PC-9 (cell line): ENCODE measurements at places on chromosomes 7 and 10. TPM values are rescaled to one million over a fixed set of nuclear protein-coding genes. Genes with fewer than 3 reads are reported as not detected.

CHCHD2 gene
- 978 and 1,041 TPM in 2 replicates for total RNA-seq

ADCY1 gene
- not detected in 2 replicates for total RNA-seq

- no peak overlapping the region for H3K4me3 ChIP-seq
- H3K27ac ChIP-seq = no peak overlapping the region
- peaks cover 25% of the 10 kb centered on the region for H3K36me3 ChIP-seq
- no peaks in the 10 kb centered on the region for H3K4me1 ChIP-seq
- H3K27me3 ChIP-seq = no peaks in the 10 kb centered on the region
Measured at GRCh38 chr7:5217851-5218331, 27.9 kb downstream of the WIPI2 start.

- H3K4me1 ChIP-seq = no peaks in the 10 kb centered on the region
- H3K27ac ChIP-seq = no peak overlapping the region
- no peak for DNase-seq
- no peak overlapping the region for H3K4me3 ChIP-seq
Measured at GRCh38 chr7:140079121-140079536, 16.4 kb upstream of the PARP12 start.

GRCh38 chr7:100895701-100895955, at the start of gene ACHE:
ACHE (minus strand) TSS chr7:100895888; CDS start chr7:100894232, 1,656 bp downstream.
- peaks cover 14% of the 10 kb centered on the region for H3K4me1 ChIP-seq
- H3K27me3 ChIP-seq = peaks cover 11% of the 10 kb centered on the region; the same call in 1 of the 2 replicates
- no peak for DNase-seq
- H3K4me3 ChIP-seq = peak within 1 kb of the TSS; percentile 30; the same call in 1 of the 2 replicates
- H3K27ac ChIP-seq = no peak within 1 kb of the TSS

- H3K27me3 ChIP-seq = no peaks in the 10 kb centered on the region
- H3K4me3 ChIP-seq = no peak overlapping the region
- no peaks in the 10 kb centered on the region for H3K4me1 ChIP-seq
- H3K27ac ChIP-seq = no peak overlapping the region
- H3K36me3 ChIP-seq = no peaks in the 10 kb centered on the region
Measured at GRCh38 chr10:121113385-121113696, 262.2 kb downstream of the WDR11 start.

GNGT1 gene
- 1.1 TPM in 1 of 2 replicates, not detected in the other for total RNA-seq

- H3K27ac ChIP-seq = no peak overlapping the region
- H3K4me1 ChIP-seq = peaks cover 62% of the 10 kb centered on the region
- H3K27me3 ChIP-seq = no peaks in the 10 kb centered on the region
- H3K36me3 ChIP-seq = no peaks in the 10 kb centered on the region
- DNase-seq = no peak
Measured at GRCh38 chr10:97886286-97886685, 36.6 kb downstream of the GOLGA7B start.

DNA sequence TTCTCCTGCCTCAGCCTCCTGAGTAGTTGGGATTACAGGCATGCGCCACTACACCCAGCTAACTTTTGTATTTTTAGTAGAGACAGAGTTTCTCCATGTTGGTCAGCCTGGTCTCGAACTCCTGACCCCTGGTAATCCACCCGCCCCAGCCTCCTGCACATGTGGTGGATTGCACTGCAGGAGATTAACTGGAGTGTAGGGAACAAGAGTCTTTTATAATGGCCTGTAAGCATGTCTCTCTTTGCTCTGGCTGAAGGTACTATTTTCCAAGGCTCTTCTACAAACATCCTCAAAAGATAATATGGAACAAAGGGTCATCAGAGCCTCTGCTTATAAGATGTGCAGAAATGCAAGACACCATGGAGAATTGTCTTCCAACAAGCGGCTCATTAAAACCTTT, 3.2 kb downstream of the TOMM7 start:
- H3K4me3 ChIP-seq = no peak overlapping the region
- H3K36me3 ChIP-seq = peaks cover 30% of the 10 kb centered on the region
- no peak overlapping the region for H3K27ac ChIP-seq

- no peaks in the 10 kb centered on the region for H3K36me3 ChIP-seq
- no peak overlapping the region for H3K27ac ChIP-seq
- no peak for DNase-seq
Measured at GRCh38 chr7:148978091-148978490, 50.2 kb downstream of the PDIA4 start.

GPR158 gene
- total RNA-seq = 9.0 and 12.2 TPM in 2 replicates

SAMD9 gene
- 7.0 and 12.1 TPM in 2 replicates for total RNA-seq

CRHR2 gene
- not detected in 2 replicates for total RNA-seq

GRCh38 chr10:112027731-112028280, 155.8 kb downstream of the GPAM start:
- H3K36me3 ChIP-seq = no peaks in the 10 kb centered on the region
- H3K27me3 ChIP-seq = no peaks in the 10 kb centered on the region
- DNase-seq = no peak
- H3K4me3 ChIP-seq = no peak overlapping the region
- no peak overlapping the region for H3K27ac ChIP-seq

TMEM236 gene
- 0.20 and 0.24 TPM in 2 replicates for total RNA-seq

POP7 gene
- 59.4 and 62.7 TPM in 2 replicates for total RNA-seq

- DNase-seq = no peak
- H3K4me3 ChIP-seq = no peak overlapping the region
- H3K27ac ChIP-seq = no peak overlapping the region
- peaks cover 19% of the 10 kb centered on the region for H3K4me1 ChIP-seq
- no peaks in the 10 kb centered on the region for H3K27me3 ChIP-seq
Measured at GRCh38 chr7:100582650-100583049, 3.3 kb downstream of the LRCH4 start.

GRCh38 chr7:29574659-29575058, 11.0 kb downstream of the PRR15 start:
- no peaks in the 10 kb centered on the region for H3K36me3 ChIP-seq
- no peak overlapping the region for H3K27ac ChIP-seq
- H3K27me3 ChIP-seq = no peaks in the 10 kb centered on the region
- no peak for DNase-seq
- H3K4me1 ChIP-seq = peaks cover 5% of the 10 kb centered on the region

MACROH2A2 gene
- total RNA-seq = 0.43 TPM in 1 of 2 replicates, not detected in the other

DNA sequence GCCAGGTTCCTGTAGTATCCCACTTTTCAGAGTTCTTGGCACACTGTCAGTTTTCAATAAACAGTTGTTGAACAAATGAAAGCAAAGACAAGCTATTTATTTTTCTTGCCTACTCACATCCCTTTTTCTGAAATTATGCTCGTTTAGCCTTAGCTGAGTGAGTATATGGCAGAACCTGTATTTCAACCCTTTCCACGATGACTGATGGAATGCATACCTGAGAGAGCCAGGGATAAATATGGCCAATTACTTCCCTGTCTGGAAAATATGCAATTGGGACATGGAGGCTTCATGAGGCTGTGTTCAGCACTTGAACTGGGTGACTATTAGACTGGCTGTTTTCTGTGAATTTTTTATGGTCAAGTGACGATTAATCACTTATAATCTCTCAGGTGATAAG, 144.5 kb upstream of the POT1 start:
- H3K27me3 ChIP-seq = no peaks in the 10 kb centered on the region
- 0 out of 2 replicates have a peak overlapping the region, but pooled peaks have one; percentile 36 for H3K27ac ChIP-seq
- no peaks in the 10 kb centered on the region for H3K36me3 ChIP-seq
- H3K4me3 ChIP-seq = no peak overlapping the region
- H3K4me1 ChIP-seq = peaks cover 14% of the 10 kb centered on the region; the same call in 1 of the 2 replicates

DNA sequence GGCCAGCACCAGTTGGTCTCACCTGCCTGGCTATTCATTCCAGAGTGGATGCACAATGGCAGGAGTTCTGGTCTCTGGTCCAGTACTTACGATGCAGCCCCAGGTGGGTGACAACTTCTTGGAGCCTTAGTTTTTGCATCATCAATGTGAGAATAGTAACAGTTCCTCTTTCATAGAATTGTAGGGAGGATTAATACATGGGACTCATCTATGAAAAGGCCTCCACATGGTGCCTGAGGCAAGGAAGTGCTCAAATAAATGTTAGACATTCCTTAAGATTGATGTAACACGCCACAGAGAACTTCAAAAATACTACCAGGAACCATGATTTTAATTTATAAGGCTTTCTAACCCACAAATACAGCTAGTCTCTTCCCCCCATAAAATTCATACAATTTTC, 120.1 kb upstream of the CHST15 start:
- no peaks in the 10 kb centered on the region for H3K27me3 ChIP-seq
- H3K27ac ChIP-seq = no peak overlapping the region
- peaks cover 8% of the 10 kb centered on the region for H3K4me1 ChIP-seq
- no peaks in the 10 kb centered on the region for H3K36me3 ChIP-seq
- no peak for DNase-seq

AQP1 gene
- 4.0 and 4.8 TPM in 2 replicates for total RNA-seq

- H3K36me3 ChIP-seq = no peaks in the 10 kb centered on the region
- no peak overlapping the region for H3K4me3 ChIP-seq
- H3K27me3 ChIP-seq = no peaks in the 10 kb centered on the region
- no peak overlapping the region for H3K27ac ChIP-seq
Measured at GRCh38 chr7:17126413-17127268, 171.8 kb upstream of the AHR start.

DNA sequence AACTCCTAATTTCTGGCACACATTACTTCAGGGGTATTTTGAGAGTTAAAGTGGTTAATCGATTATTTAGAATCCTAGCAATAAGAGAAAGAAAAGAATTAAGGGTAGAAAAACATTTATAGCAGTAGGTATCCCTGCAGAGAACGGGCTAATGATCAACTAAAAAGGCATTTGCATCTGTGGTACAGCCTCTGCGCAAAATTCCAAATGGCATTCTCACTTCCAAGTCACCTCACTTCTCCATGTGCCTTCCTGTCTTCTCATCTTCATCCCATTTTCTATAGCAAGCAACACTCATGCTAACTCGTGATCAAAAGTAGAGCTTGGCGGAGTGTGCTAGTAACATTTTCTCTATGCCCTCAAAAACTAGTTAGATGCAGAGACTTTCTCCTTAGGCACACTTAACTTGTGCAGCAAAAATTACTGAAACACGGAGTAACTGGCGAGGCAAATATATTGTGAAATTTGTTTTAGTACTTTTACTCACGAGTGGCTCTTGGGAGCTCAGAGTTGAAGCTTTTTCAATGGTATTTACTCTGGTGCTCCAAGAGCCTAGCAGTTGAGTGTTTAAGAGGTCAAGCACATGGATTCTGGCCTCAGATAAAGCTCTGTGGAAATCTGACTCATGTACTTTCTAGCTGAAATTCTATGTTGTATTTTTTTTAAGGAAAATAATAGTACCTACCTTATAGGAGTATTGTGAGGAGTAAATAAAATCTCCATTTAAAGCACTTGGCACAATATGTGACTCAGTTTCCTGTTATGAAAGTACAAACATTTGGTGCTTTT, 65.1 kb downstream of the MET start:
- H3K27me3 ChIP-seq = no peaks in the 10 kb centered on the region
- no peak for DNase-seq
- H3K4me1 ChIP-seq = no peaks in the 10 kb centered on the region
- no peak overlapping the region for H3K27ac ChIP-seq
- peaks cover 32% of the 10 kb centered on the region; the same call in 1 of the 2 replicates for H3K36me3 ChIP-seq
- H3K4me3 ChIP-seq = no peak overlapping the region

TAS2R41 gene
- not detected in 2 replicates for total RNA-seq

- H3K27me3 ChIP-seq = no peaks in the 10 kb centered on the region
- no peaks in the 10 kb centered on the region for H3K4me1 ChIP-seq
- H3K4me3 ChIP-seq = no peak overlapping the region
- DNase-seq = no peak
- no peak overlapping the region for H3K27ac ChIP-seq
Measured at GRCh38 chr7:149604521-149604920, 106.9 kb upstream of the ZNF746 start.

DNA sequence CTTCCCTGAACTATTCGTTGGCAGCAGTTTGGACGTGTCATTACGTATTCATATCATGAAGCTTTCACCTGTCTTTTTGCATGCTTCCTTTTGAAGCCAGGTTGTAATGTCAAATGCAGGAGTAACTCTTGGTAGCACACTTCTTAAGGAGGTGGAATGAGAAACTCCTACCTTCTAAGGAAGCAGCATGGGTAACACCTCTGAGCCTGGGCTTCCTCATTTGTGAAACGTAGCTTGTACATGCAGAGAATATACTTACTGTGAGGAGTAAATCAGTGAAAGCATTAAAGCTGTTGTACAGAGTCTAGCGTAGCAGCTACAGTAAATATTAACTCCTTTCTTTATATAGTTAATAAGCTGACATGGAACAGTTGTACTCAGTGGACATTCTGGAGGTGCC, 21.1 kb downstream of the CUL1 start:
- no peaks in the 10 kb centered on the region for H3K27me3 ChIP-seq
- H3K36me3 ChIP-seq = peaks cover 3% of the 10 kb centered on the region; the same call in 1 of the 2 replicates
- no peak for DNase-seq
- no peak overlapping the region for H3K4me3 ChIP-seq
- peaks cover 27% of the 10 kb centered on the region for H3K4me1 ChIP-seq
- H3K27ac ChIP-seq = no peak overlapping the region

SPDYE16 gene
- not detected in 2 replicates for total RNA-seq

GRCh38 chr10:98363220-98363619, 51.8 kb downstream of the PYROXD2 start:
- no peak overlapping the region for H3K4me3 ChIP-seq
- no peaks in the 10 kb centered on the region for H3K27me3 ChIP-seq
- H3K4me1 ChIP-seq = peaks cover 74% of the 10 kb centered on the region
- H3K36me3 ChIP-seq = no peaks in the 10 kb centered on the region
- peak overlapping the region; percentile 42; the same call in 1 of the 2 replicates for H3K27ac ChIP-seq

GRCh38 chr10:97543025-97543546, 29.5 kb upstream of the ANKRD2 start:
- no peaks in the 10 kb centered on the region for H3K27me3 ChIP-seq
- H3K4me3 ChIP-seq = peak overlapping the region; percentile 10; the same call in 1 of the 2 replicates
- H3K4me1 ChIP-seq = peaks cover 50% of the 10 kb centered on the region
- DNase-seq = peak; percentile 83
- no peaks in the 10 kb centered on the region for H3K36me3 ChIP-seq
- peak overlapping the region; percentile 80 for H3K27ac ChIP-seq

SPDYE11 gene
- not detected in 2 replicates for total RNA-seq

DNA sequence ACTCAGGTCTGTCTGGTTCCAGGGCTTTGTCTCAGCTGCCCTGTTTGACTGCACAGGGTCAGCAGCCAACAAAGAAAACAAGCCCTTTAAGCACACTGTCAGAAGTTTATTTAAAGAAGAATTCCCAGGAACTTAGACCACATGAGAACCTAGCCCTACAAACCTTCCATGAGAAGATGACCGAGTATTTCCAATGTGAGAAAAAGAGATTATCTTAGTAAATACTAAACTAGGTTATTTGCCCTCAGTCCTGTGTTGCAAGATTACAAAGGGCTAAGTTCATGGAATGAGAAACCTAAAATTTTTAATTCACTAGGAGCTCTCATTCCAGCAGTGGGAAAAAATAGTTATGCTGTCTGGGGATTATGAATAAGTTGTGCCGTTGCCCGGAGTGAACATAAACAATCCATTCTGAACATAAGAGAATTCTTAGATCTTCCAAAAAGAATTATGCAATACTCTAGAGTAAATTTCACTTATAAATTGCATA, 46.7 kb downstream of the NOC3L start:
- H3K27me3 ChIP-seq = no peaks in the 10 kb centered on the region
- no peak overlapping the region for H3K4me3 ChIP-seq
- H3K36me3 ChIP-seq = no peaks in the 10 kb centered on the region
- DNase-seq = no peak
- no peaks in the 10 kb centered on the region for H3K4me1 ChIP-seq
- no peak overlapping the region for H3K27ac ChIP-seq

GRCh38 chr10:42743697-42744096, 38.9 kb upstream of the BMS1 start:
- H3K27me3 ChIP-seq = peaks cover 34% of the 10 kb centered on the region
- H3K27ac ChIP-seq = no peak overlapping the region

SORCS3 gene
- total RNA-seq = not detected in 2 replicates

- no peak overlapping the region for H3K4me3 ChIP-seq
- no peak for DNase-seq
- no peaks in the 10 kb centered on the region for H3K36me3 ChIP-seq
Measured at GRCh38 chr7:121486590-121486989, 90.5 kb upstream of the FAM3C start.

- no peak for DNase-seq
- no peak overlapping the region for H3K4me3 ChIP-seq
- no peaks in the 10 kb centered on the region for H3K4me1 ChIP-seq
- no peaks in the 10 kb centered on the region for H3K36me3 ChIP-seq
- peaks cover 4% of the 10 kb centered on the region; the same call in 1 of the 2 replicates for H3K27me3 ChIP-seq
Measured at GRCh38 chr10:123062726-123063125, 53.9 kb downstream of the ACADSB start.

LDB3 gene
- 0.63 and 0.73 TPM in 2 replicates for total RNA-seq
